Activated naive CD8-positive, alpha-beta T cell treated with anti-CD3 and anti-CD28 coated beads for 36 hours (primary cell): ENCODE measurements at places on chromosomes 7 and 10.

GRCh38 chr7:44322631-44323363 is 2.6 kb downstream of the CAMK2B start:
- DNase-seq, result no peak

DNA sequence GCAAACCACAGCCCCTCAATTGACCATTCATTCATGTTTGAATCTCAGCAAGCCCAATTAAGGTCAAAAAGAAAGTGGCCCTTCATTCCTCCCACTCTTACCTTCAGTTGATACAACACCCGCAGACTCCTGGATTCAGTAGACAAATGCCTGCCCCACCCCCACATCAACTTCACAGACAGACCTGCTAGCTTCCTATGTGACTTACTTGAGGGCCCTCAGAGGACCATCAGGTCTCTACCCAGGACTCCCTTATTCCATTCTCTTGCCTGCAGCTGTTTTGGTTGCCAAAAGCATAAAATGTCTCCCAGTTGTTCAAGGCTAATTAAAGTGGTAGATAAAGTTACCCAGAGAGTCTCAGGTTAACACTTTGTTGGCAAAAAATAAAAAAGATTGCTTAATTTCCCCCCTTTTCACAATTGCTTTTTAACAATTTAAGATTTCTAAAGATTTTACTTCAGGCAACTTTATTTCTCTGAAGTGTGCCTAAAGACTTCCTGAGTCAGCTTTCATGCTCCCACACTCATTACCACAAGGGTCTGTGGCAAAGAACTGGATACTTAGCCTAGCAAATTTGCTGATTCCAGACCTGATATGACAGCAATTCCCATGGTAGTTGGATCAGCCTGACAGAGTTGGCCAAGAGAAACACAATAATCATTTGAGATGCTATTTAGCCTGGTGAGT is 3.3 kb upstream of the MTERF1 start:
- no peak for DNase-seq

DNA sequence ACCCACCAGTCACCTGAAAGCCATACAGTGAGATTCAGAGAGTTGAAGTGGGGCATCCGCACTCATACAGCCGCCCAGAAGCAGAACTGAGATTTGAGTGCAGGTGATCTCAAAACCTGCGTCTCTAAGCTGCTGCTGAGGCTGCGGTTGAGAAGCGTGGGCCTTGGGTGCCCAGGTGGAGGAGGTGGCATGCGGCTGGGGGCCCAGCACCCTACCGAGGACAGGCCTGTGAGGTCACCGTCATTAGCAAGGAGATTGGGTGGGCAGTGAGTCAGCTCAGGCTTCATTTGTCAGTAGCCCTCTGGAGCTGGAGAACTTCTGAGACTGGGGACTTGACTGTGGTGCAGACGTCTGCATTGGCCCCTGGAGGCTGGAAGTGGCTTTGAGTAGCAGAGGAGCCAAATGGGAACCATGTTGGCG is 29.8 kb downstream of the ZMIZ1 start:
- no peak for DNase-seq

- no peak for DNase-seq
Measured at GRCh38 chr10:27413831-27414348, 90.2 kb upstream of the RAB18 start.

DNA sequence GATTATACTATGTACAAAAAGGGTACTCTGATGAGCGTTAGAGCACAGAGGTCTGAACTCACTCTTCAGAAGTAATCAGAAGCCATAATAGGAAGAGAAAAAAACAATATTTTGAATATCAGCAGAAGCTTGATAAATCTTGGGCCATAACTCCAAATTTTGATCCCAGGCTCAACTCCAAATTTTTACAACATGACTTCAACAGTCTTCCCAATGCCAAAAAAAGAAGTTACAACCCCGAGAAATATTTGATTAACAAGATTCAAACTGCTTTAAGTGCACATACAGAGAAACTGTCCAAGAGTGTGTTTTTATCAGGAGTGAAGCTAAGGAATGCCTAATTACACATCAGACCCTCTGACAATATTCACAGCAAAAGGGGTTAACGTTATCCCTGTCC is 7.5 kb downstream of the MPP7 start:
- DNase-seq, result no peak

- no peak for DNase-seq
Measured at GRCh38 chr10:30371954-30372353, 22.9 kb upstream of the MTPAP start.
